ENCODE measurements at places on chromosomes 6 and 20.

DNA sequence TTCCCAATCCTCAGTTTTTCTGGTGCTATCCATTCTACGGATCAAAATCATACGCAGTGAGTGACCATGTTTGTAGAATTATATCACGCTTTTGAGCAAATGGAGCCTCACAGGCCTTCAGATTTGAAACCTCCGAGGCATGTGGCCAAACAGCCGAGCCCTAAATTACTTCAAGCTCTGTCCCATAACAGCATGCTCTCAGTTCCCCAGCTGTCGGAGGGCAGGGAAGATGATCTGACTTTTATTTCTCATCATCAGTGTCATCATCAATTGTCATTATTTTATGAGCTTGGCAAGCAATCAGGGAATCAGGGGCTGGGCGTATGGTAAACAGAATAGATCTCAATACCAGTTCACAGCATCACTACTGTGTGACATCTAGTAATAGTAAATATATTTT, 73.2 kb downstream of the PSMG4 start:
- DNase-seq: no peak

GRCh38 chr6:108417027-108417426, 122.2 kb downstream of the AFG1L start:
- DNase-seq: no peak

GRCh38 chr6:53892707-53893106, 97.9 kb downstream of the LRRC1 start:
- no peak for DNase-seq

- no peak for DNase-seq
These were observed 247.9 kb downstream of the RFPL4B start for GRCh38 chr6:112594886-112595594.

DNA sequence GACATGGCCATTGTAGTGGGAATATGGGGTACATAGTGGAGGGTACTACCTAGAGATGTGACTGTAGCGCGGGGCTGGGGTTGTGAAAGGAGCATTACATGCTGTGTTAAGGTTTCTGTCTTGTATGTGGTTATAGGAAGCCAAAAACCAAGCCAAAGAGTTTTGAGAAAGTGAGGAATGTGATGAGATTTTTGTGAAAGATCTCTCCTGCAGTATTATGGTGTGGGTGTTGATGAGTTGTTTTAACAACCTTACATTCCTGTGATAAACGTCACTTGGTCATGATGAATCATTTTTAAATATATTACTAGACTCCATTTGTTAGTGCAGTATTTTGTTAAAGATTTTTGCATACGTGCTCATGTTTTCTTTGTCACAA, 48.9 kb downstream of the ZFAND3 start:
- peak; percentile 80 for DNase-seq

GRCh38 chr20:7361321-7361720, 578.9 kb downstream of the HAO1 start:
- no peak for DNase-seq

- DNase-seq: no peak
These were observed 37.2 kb downstream of the SNAP25 start for GRCh38 chr20:10255846-10256245.

DNA sequence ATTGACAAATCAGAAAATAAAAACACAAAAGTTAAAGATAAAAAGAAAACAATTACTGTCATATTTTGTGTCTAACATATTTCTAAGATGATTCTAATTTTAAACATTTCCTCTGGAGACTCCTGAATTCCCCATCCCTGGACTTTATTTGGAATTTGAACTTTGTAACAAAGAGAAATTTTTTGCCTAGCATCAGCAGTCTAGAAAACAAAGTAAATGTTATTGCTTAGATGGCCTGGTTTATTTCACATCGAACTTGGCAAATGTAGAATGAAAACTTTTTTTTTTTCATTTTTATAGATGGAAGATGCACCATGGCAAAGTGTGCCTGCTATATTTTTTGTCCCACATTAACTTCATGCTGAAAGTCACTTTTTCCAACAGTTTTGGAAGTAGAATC, 159.1 kb downstream of the TBX18 start:
- DNase-seq: no peak

GRCh38 chr6:85143676-85144075, 306.2 kb upstream of the NT5E start:
- no peak for DNase-seq

- DNase-seq: no peak
These were observed 167.1 kb upstream of the MMS22L start for GRCh38 chr6:97450087-97450486.
